Erythroblast (primary cell): ENCODE measurements at places on chromosomes 2 and 18.

DNA sequence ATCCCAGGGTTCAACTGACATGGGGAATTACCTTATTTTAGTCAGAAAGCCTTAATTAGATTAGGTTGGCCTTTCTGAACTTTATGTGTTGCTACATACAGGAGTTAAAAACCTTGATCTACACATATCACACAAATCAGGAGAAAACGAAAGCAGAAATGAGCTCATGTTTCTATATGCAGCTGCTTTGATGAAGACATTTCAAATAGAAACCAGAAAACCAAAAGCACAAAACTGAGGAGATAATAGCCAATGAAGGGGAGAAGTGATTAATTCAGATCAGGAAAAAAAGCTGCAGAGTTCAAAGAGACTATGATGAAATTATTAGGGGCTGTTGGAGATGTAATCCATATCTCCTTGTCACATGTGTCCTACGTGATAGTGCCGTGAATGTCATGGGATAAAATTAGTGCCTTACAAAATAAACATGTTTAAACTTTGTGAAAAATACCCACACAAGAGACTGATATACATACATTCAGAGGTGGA is 255.0 kb downstream of the CAMKMT start:
- DNase-seq, result peak; percentile 13

- peak; percentile 18 for DNase-seq
These were observed 222.4 kb downstream of the EXOC6B start for GRCh38 chr2:72603481-72603880.

DNA sequence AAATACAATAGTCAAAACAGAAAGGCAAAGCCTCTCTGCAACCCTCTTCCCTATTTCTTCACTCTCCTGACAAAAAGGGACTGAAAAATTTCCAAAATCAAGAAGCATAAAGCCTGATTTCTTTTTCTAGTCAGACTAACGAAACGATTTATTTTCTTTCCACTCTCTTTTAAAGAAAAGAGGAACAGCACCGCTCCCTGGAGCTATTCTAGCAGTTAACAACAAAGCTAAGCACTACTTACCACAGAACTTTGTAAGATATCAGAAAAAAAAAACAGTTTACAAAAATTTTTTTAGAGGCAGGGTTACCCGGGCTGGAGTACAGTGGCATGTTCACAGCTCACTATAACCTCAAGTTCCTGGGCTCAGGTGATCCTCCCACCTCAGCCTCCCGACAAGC is 14.4 kb upstream of the FHL2 start:
- no peak for DNase-seq

DNA sequence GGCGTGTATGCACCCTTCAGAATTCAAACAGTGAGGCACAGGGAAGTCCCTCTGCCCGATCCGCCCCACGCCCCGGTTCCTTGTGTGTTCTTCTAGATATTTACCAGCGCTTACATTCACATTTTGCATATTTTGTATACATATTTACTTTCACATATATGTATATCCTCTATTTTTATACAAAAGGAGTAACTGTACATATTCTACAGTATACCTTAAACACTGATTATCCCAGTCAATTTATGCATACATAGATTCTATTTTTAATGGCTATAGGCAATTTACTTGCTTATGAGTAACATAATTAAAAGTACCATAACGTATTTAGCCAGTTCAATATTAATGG is 307 bp upstream of the DUSP11 start:
- no peak for DNase-seq

- no peak for DNase-seq
These were observed 403.7 kb downstream of the CCDC85A start for GRCh38 chr2:56587456-56587855.
